ENCODE measurements at places on chromosomes 1 and 21. TPM values are rescaled to one million over a fixed set of nuclear protein-coding genes. Genes with fewer than 3 reads are reported as not detected.

Gene FALEC
- not detected for total RNA-seq

DNA sequence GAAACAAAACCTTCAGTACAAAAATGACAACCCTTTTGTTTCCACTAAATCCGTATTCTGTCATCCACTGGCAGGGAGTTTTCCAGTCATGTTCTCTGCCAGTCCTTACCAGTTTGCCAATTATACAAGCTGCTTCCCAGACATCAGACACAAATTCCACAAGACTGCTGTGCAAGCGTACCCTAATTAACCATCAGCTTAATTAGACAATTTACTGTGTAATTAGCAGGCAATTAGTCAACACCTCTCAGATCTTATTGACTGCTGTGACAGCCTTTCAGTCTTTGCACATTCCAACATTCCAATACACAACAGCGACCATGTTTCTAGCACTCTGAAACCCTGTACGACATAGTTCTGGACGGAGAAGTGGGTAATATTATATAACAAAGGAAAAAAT is 420.1 kb downstream of the DPYD start:
- DNase-seq, result no peak

DNA sequence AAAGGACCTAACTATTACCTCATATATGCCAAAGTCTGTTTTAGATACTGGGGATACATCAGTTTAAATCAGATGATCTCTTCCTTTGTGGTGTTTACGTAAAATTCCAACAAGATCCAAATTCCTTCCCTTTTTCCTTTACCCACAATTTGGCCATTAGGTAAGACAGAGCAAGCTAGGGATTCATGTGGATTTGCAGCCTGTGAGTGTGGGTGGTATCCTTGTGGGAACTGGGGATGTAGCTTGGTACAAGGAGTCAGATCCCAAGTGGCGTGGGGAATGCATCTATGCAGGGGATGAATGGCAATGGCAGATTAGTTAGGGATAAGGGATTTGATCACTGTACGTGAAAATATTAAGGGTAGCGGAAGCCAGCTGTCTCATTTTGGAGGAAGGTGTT is 9.8 kb upstream of the STRIP1 start:
- DNase-seq, result no peak

- DNase-seq, result no peak
Observed at GRCh38 chr21:39124681-39125251, 58.5 kb downstream of the PSMG1 start.

DNA sequence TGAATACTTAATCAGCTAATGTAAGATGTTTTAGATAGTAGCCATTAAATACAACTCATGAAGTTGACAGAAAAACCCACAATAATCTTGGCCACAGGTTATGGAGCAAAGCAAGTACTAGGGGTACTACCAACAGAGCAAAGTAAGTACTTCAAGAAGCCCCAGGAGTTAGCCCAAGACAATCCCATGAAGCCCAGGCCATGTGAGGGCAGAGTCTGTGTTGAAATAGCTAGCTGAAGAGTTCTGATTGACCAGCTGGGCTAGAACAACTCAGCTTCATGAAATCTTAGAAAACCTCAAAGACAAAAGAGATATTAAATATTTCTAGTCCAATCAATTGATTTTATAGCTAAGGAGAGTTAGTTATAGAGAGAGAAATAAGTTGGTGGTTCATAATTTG is 212.9 kb upstream of the HOOK1 start:
- no peak for DNase-seq

DNA sequence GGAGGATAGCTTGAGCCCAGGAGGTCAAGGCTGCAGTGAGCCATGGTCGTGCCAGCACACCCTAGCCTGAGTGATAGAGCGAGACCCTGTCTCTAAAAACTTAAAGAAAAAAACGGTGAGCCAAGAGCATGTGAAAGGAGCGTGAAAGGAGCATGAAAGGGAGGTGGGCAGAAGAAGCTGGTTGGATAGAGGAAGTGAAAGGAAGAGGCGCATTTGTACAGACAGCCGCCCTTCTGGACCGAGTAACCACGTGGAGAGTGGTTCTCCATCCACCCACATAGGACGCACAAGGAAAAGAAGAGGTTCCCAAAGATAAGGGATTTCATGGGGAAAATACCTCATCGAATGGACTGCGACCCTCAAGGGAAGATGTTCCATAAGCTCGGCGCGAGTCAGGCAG is 60.4 kb upstream of the IFNAR2 start:
- no peak for DNase-seq
